T follicular helper cell (primary cell): ENCODE measurements at places on chromosomes 1 and 21.

DNA sequence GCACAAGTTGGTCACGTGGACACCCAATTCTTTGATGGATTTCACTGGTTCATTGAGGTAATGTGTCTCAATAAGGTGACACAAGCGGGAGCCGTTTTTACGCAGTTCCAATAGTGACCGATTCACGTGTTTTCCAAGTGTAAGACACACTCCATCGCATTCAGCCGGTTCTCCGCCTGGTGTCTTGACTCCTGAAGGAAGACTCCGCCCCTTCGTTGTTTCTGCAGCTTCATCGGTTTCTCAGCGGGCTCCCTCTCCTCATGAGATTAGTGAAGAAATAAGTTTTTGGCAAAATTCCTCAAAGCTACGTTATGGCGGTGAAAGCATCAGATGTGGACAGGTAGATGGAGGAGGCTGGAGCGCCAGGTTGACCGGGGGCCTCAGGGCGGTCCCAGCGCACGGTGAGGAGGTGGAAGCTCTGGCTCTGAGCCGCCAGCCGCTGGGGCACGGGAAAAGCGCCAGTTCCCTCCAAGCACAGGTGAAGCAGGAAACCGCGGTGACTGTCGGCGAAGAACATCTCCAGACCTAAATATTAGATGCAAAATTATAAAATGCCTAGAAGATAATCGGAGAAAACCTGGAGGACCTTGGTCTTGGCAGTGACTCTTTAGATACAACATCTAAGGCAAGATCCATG is 21.0 kb downstream of the CD2 start:
- DNase-seq = no peak

DNA sequence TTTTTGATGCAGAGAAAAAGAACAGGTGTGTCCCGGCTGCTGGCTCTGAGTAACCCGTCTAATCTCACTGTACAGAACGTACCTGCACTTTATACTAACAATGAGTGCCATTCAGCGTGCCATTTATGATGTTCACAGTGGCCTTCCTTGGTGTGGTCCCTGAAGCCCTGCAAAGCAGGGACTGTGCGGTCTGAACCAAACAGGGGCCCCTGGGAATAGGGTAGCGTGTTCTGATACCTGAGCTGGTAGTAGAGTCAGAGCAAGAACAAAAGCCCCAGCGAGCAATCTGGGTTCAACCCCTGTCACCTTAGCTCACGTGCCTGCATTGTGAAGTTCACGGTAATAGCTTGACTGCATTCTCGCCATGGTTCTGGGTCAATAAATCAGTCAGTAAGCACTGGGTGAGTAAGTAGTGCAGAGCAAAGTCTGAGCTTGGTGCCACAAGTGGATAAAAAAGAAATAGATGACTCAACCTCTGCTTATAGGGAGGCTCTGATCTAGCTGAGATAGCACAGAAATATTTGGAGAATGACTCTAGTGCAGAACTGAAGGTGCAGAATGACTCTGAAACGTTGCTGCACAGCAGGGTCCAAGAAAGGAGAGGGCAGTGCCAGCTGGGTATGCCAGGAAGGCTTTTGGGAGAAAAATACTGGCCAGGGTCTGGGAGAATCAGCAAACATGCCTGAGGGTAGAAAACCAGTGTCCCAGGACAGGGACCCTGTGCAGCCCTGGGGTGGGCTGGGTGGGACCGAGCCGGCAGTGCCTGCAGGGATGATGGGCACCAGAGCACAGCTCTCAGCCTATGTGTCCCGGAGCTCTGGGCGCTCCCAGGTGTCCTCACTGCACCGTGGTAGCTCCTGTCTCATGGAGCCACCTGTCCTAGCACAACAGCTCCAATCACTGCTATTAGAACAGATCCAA is 125.9 kb downstream of the RHOU start:
- DNase-seq = no peak

DNA sequence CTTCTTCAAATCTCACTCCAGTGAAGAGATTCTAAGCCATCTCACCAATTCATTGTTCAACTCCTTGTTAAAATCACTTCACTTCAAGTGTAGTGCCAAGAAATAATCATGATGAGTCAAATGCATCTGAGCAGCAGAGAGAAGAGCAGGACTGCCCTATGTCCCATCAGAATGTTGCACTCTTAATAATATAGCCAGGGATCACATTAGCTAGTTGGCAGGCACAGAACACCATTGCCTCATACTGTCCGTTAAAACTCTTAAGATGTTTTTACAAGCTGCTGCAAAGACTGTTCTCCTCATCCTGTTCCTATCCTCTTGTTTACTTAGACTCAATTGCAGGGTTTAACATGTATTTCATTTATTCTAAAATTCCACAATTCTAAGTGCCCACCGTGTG is 432.9 kb downstream of the PLPP3 start:
- no peak for DNase-seq

DNA sequence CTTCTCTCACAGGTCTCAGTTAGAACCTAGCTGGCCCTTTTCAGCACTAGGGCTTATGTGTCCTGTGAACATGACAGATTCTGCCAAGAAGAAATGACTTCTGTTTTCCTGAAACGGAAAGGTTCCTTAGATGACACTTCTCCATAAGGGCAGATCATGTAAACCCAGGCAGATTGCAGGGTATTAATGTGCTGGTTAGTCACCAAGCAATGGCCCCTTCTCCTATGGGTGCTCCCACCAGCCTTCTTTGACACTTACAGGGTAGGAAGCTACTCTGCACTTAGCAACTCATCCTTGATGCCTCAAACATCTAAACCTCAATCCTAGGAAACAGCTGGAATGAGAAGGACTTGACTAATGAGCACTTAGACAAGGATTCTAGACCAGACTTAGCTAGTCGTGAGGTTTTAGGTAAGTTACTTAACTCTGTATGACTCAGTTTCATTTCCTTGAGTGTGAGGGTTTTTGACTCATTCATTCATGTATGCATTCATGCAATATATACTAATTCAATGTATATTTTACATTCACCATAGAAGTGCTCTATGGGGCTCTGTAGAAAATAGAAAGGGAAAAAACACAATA is 74.1 kb upstream of the PLXNA2 start:
- DNase-seq = no peak

DNA sequence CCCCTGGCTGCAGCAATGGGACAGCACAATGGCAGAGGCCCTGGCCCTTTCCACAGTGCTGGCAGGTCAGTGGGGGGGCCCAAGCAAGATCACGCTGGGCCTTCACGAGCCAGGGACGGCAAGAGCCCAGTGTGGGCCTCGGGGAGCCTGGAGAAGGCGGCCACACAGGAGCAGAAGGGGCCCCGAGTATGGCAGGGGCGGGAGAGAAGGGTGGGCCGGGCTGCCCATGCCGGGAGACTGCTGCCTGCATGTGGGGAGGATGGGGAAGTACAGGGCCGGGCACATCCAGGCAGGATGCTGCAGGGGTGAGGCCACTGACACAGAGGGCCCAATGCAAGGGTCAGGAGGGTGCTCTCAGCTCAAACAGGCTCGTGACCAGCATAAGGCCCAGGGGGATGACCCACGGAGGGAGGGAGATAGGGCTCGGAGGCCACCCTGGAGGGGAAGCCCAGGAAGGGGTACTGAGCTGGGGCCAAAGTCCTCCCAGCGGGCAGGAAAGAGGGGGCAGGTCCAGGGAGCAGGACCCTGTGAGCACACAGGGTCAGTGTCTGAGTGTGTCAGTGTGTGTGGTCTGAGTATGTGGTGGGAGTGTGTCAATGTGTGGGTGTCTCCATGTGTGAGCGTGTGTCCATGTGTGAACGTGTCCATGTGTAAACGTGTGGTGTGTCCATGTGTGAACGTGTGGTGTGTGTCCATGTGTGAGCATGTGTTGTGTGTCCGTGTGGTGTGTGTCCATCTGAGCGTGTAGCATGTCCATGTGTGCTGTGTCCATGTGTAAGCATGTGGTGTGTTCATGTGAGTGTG is 13.1 kb downstream of the SLC19A1 start:
- DNase-seq = no peak

GRCh38 chr21:37463083-37463801 is 96.7 kb downstream of the DYRK1A start:
- DNase-seq = no peak

DNA sequence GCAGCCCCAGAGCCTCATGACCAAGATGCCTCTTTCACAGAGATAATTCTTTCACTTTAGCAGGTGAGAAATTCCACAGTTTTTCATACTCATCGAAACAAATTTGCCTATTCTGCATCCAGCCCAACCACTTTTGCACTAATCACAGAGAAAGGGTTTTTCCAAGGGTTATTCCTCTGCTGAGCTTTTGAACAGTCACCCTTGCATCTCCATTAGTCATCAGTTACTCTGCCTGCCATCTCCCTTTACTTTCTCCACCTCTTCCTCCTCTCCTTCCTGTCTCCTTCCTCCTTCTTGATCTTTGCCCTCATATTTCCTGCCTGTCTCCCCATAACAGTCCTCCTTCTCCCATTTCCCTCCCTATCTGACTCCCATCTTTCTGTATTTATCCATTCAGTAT is 43.9 kb downstream of the FH start:
- no peak for DNase-seq

- no peak for DNase-seq
These were observed 639.3 kb downstream of the PTPRU start for GRCh38 chr1:29875557-29876028.

GRCh38 chr1:6873298-6874015 is 88.2 kb downstream of the CAMTA1 start:
- DNase-seq = no peak

- no peak for DNase-seq
These were observed 4.6 kb upstream of the TMEM51 start for GRCh38 chr1:15148941-15149340.

DNA sequence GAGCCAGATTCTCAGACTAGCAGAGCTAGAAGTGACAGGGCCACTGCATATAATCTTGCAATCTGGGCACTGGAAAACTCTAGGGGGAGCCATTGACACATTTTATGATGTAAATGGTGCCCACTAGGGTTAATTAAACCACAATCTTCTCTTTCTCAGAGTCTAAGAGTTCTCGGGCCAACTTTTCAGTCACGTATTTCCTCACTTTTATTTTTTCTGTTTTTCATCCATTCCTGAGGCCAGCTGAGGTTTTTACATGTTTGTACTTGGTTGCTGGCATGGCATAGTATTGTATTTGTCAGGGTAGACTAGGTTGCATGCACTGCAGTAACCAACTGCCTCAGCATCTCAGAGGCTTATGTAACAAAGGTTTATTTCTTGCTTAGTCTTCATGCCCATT is 138.2 kb downstream of the ZNF326 start:
- no peak for DNase-seq

GRCh38 chr1:215405211-215405610 is 161.9 kb upstream of the KCTD3 start:
- no peak for DNase-seq

DNA sequence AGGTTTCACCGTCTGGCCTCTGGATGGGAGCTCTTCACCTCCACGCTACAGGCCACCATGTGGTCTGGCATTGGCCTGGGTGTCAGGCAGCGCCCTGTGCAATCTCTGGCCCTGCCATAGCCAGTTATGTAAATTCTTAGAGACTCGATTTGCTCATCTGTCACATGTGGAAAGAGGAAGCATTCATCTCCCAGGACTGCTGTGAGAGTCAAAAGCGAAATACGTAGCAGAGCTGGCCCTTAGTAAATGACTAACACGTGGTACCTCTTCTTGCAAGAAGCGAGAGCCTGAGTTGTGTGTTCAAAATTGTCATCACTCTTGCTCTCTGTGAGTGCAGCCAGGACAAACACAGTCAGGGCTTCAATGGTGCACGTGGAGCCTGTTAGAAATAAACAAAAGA is 159.0 kb upstream of the BACE2 start:
- no peak for DNase-seq

DNA sequence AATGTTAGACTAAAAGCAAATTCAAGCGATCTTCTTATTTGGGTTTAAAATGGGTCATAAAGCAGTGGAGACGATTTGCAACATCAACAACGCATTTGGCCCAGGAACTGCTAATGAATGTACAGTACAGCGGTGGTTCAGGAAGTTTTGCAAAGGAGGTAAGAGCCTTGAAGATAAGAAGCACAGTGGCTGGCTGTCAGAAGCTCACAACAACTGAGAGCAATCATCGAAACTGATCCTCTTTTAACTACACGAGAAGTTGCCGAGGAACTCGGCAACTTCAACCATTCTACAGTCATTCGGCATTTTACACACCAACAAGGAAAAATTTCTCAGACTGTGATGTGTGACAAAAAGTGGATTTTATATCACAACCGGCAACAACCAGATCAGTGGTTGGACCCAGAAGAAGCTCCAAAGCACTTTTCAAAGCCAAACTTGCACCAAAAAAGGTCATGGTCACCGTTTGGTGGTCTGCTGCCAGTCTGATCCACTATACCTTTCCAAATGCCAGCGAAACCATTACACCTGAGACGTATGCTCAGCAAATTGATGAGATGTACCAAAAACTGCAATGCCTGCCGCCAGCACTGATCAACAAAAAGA is 47.9 kb downstream of the ASH1L start:
- DNase-seq = no peak

GRCh38 chr21:41149199-41149598 is 18.8 kb upstream of the BACE2 start:
- DNase-seq = no peak

GRCh38 chr1:173126421-173126820 is 75.7 kb upstream of the TNFSF18 start:
- no peak for DNase-seq
